CD4-positive, alpha-beta T cell treated with Interleukin-17A for 1 hour (primary cell): ENCODE measurements at places on chromosomes 13 and 19.
A peak's percentile ranks its signal among the peaks of the same experiment; 100 is the strongest.

GRCh38 chr19:41555748-41556147, 20.2 kb upstream of the CEACAM21 start:
- DNase-seq = no peak

DNA sequence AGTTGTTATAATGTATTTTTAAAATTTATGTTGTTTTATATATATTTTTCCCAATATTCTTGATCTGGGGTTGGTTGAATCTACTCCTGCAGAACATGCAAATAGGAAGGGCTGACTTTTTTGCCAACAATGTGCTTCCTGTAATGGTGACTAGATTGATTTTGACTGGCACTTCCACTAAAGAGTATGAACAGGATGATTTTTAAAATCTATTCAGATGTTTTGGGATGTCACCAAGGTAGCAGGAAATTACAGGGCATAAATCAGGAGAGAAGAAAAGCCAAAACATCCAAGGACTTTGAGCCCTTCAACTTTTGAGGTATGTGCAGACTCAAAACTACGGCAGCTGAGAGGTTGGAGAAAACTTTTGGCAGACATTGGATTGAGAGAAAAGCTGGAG, 1047.6 kb downstream of the SLITRK5 start:
- no peak for DNase-seq

DNA sequence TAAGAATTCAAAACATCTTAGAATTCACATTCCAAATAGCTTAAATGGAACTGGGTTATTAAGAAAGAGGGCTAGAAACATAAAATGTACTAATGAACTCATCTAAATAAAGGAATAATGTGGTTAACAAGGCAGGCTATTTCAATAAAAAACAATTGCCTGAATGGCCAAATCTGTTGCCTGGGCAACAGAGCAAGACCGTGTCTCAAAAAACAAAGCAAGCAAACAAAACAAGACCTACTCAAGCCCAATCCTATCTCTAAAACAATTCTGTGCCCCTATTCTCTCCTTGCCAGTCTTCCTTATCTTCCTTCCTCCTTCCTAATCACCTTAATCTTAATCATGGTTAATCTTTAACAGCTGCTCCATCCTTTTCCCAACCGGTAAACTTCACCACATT, 12.1 kb downstream of the IGFL1 start:
- DNase-seq = no peak

DNA sequence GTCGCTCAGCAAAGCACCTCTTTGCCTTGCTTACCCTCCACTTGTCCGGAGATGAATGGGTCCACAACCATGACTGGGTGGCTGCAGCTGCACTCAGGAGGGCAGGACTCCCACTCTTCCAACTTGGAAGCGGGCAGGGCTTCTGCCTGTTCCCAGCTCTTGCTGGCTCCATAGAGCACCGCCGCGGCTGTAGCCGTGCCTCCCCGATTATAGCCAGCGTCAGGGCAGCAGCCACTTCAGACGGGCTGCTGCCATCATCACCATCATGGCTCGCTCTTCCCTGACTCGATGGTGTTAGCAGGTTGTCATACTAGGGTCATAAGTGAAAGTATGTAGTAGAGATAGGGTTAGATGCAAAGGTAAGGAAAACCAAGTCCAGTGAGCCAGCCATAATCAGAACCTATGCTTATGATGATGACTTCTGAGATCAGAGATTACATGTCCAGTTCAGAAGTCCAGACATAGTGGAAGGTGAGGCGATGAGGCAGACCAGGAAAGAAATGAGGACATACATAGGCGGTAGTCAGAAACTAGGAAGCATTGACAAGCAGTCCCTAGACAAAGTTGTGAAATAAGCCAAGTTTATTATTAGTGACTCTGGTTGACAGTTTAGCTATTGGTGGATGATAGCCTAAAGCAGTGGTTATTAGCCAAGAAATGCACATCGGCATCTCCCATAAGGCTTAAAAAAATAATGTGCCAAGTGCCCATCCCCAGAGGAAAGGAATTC, 4.4 kb upstream of the INTS6 start:
- DNase-seq = no peak

GRCh38 chr19:39218230-39219007, 14.4 kb upstream of the SYCN start:
- DNase-seq = no peak

- no peak for DNase-seq
These were observed 7.6 kb downstream of the SIRT2 start for GRCh38 chr19:38891771-38892170.

DNA sequence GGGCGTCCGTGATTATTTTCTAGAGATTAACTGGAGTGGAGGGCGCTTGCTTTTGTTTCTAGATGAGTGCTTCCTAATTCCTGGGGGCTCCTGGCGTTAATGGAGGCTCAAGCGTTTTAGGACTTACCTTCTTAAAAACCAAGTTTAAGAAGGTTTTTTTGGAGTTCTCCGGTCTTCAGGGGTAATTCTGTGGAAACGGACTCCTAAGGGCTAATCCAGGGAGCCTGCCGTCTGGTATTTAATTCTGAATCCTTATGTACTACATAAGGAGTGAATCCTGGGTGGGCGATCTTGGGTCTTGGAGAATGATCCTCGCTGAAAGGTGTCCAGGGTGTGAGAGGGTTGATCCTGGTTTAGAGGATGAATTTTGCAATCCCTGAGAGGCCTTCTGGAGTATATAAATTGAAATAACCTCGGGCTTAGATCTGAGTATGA, 357 bp downstream of the RPS11 start:
- DNase-seq = no peak

DNA sequence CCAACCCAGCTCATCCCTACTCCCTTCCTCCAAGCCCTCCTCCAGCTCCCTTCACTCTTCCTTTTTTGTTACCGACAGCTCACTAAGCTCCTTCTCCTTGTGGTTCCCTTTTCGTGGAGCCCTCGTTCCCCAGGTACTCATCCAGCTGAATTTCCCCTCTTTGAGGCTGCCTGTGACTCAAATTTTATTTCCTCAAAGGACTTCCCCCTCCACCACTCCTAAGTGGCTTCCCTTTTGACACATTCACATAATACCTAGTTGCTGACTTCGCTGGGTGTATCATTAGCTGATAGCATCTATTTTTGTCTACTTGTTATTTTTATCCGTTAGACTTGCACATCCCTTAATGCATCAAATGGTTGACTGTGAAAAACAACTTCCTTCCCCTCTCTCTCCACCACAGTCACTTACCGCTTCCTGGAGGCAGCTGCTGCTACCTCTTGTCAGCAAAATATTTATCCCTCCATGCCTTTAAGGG, 14.5 kb downstream of the FFAR2 start:
- DNase-seq = peak; percentile 87
